ENCODE measurements at places on chromosomes 5 and 9. TPM values are rescaled to one million over a fixed set of nuclear protein-coding genes. Genes with fewer than 3 reads are reported as not detected.

DNA sequence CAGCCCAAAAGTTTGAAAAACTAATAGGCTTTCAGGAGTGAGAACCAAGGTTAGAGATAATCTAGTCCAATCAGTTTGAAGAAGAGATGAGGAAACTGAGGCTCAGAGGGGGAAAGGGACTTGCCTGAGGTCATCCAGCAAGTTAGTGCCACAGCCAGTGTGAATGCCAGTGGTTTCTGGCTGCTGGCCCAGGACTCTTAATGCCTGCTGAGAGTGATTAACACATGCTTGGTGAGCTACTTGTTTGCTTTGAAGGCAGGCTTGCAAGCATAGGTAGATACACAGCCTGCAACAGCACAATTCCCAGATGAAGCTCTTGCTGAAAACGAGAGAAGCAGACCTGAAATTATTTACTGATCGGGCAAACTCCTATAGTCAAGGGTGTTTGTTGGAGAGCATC is 591.6 kb upstream of the SGCD start:
- H3K27me3 ChIP-seq: no peaks in the 10 kb centered on the region
- DNase-seq: no peak
- H3K4me1 ChIP-seq: no peaks in the 10 kb centered on the region

DNA sequence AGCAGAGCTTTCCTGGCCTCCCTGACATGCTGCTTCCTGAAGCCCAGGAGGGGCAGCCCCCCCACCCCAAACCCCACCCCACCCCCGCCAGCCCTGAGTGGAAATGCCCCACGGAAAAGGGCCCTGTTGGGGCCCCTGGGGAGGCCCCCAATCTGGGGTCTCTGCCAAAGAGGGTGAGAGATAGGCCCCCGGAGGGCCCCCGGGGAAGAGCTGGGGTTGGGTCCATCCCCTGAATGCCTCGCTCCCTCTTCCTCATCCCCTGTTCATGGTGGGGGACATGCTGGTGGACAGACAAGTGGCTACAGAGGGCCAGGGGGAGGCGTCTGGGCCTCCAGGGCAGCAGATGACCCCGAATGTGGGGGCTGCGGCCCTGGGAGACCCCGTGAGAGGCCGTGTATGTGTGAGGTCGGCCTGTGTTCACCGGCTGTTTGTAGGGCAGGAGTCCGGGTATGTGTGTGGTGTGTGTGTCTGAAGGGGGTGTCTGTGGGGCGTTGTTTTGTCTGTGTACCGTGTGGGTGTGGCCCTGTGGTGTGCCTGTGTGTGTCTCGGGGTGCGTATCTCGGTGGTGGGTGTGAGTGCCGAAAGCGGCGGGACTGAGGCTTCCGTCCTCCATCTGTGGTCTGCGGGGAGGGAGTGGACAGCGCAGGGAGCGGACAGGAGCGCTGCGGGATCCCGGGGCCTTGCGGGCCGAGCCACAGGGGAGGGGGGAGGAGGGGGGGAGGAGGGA is 11.3 kb downstream of the C9orf50 start:
- H3K27me3 ChIP-seq: no peaks in the 10 kb centered on the region
- H3K4me3 ChIP-seq: peak overlapping the region; percentile 83
- DNase-seq: peak; percentile 28
- peak overlapping the region; percentile 80 for H3K27ac ChIP-seq
- no peaks in the 10 kb centered on the region for H3K36me3 ChIP-seq
- peaks cover 33% of the 10 kb centered on the region for H3K4me1 ChIP-seq

DNA sequence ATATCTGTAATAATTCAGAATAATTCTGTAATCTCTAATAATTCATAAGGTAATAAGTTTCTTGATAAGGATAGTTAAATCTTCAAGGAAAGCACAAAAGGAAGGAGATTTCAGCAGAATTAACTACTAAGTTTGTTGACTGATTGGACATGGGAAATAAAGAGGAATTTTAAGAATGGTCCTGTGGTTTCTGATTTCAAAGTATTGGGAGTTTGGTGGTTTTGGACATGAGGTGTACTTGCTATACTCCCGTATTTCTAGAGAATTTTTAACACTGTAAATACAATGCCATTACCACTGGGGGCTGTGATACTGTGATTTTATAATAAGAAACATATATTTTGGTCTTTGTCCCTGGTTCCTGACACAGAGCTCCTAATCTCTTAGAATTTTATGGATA is 123.9 kb downstream of the UNC13B start:
- H3K27ac ChIP-seq: no peak overlapping the region
- H3K36me3 ChIP-seq: 0 out of 2 replicates have a peak, but pooled peaks cover 4% of the 10 kb centered on the region
- no peak for DNase-seq
- peaks cover 1% of the 10 kb centered on the region for H3K27me3 ChIP-seq
- H3K4me3 ChIP-seq: no peak overlapping the region
- H3K4me1 ChIP-seq: peaks cover 32% of the 10 kb centered on the region

Gene MEIKIN
- not detected for total RNA-seq

Gene CAVIN4
- 0.48 TPM for total RNA-seq

Measured in HFFc6 (cell line).